ENCODE measurements at places on chromosomes 3 and 15. TPM values are rescaled to one million over a fixed set of nuclear protein-coding genes. Genes with fewer than 3 reads are reported as not detected.

GRCh38 chr3:185164428-185165217 lies 11.8 kb upstream of the C3orf70 start:
- H3K36me3 ChIP-seq = no peaks in the 10 kb centered on the region
- no peaks in the 10 kb centered on the region for H3K4me1 ChIP-seq
- H3K27ac ChIP-seq = no peak overlapping the region

DNA sequence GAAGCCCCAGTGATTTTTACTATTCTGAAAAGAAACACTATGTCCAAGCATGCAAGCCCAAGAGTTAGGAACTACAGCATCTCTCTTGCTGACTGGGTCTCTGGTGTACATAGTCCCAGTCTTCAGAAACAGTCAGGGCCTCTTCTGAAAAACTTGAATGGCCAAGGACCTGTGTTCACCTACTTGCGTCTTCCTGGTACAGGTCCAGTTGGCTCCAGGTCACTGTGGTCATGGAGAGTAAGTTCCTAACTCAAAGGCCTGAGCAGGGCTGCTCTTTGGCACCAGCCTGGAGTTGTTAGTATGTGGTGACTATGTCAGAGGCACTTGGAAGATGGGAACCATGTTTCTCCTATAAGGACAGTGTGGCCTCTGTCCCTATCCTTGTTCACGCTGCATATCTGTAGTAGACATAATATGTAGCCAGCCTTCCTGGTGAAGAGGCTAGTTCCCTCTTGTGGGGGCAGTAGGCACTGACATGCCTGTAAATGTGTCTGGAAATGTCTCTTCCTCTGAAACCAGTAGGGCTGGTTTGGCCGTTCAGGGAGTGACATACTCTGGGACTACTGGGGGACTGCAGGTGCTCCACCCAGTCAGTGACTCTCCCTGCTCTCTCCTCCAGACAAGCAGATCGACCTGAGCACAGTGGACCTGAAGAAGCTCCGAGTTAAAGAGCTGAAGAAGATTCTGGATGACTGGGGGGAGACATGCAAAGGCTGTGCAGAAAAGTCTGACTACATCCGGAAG lies 2.6 kb upstream of the RBM15B start:
- no peaks in the 10 kb centered on the region for H3K27me3 ChIP-seq
- peaks cover 32% of the 10 kb centered on the region for H3K36me3 ChIP-seq
- peaks cover 61% of the 10 kb centered on the region for H3K4me1 ChIP-seq
- no peak for DNase-seq
- no peak overlapping the region for H3K27ac ChIP-seq

DNA sequence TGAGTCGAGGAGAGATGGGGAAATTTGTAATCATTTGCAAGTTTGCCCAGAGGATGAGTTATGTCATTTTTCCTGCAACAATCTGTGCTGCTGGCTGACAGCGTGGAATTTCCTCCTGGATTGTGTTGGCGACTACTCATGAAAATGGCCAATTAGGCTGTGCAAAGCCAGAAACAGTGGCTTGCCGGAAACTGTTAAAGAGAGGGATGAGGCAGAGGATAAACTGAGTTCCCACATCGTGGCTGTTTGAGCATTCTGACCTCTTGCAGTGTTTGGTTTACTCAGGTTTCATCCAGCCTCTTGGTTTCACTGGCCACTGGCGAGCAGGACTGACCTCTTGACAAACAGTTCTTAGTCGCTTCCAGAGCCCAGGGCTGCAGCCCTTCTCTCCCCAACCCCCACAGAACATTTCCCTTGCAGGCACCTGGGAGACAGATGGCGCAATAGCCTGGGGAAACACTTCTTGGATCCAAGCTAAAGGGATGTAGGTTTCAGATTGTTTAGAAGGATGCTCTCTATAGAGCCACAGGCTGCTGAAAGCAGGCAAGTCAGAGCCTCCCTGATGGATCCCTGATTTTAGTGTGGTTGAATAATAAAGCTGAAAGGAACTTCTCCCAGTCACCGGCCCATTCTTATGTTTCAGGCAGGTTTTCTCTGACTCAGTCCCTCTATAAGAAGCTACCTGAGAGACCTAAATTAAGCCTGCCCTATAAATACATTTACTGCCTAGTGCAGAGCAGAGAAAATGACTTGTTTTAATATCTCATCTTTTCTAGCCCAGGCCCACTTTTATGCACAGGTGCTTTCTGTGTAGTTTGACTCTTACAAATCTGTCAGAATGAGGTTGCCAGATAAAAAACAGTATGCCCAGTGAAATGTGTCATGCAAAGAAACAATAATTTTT lies 92.8 kb upstream of the UBE2E1 start:
- H3K4me1 ChIP-seq = peaks cover 8% of the 10 kb centered on the region
- H3K27ac ChIP-seq = no peak overlapping the region
- H3K36me3 ChIP-seq = no peaks in the 10 kb centered on the region
- DNase-seq = no peak

- H3K4me3 ChIP-seq = peak overlapping the region; percentile 80
- DNase-seq = no peak
- peaks cover 23% of the 10 kb centered on the region for H3K4me1 ChIP-seq
- no peak overlapping the region for H3K27ac ChIP-seq
Measured at GRCh38 chr3:49674497-49674983, 389 bp downstream of the APEH start.

The CHRD gene
- 0.78 TPM for total RNA-seq

The DAZL gene
- total RNA-seq = not detected

DNA sequence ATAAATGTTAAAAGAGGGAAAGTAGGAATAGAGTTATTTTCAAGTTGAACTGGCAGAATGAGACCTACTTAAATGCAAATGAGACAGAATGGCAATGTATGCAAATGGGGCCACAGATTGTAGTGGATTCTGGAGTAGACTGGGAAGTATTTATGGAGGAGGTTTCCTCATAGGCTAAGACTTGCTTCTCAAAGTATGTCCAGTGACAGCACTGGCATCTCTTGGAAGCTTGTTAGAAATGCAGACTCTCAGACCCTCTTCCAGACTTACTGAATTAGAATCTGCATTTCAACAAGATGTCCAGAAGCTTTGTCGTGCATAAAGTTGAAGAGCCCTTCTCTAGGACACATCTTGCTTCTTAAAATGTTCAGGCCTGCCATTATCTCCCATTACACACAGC lies 67.8 kb upstream of the SNTN start:
- no peak overlapping the region for H3K27ac ChIP-seq
- no peak overlapping the region for H3K4me3 ChIP-seq
- H3K36me3 ChIP-seq = no peaks in the 10 kb centered on the region
- DNase-seq = no peak

DNA sequence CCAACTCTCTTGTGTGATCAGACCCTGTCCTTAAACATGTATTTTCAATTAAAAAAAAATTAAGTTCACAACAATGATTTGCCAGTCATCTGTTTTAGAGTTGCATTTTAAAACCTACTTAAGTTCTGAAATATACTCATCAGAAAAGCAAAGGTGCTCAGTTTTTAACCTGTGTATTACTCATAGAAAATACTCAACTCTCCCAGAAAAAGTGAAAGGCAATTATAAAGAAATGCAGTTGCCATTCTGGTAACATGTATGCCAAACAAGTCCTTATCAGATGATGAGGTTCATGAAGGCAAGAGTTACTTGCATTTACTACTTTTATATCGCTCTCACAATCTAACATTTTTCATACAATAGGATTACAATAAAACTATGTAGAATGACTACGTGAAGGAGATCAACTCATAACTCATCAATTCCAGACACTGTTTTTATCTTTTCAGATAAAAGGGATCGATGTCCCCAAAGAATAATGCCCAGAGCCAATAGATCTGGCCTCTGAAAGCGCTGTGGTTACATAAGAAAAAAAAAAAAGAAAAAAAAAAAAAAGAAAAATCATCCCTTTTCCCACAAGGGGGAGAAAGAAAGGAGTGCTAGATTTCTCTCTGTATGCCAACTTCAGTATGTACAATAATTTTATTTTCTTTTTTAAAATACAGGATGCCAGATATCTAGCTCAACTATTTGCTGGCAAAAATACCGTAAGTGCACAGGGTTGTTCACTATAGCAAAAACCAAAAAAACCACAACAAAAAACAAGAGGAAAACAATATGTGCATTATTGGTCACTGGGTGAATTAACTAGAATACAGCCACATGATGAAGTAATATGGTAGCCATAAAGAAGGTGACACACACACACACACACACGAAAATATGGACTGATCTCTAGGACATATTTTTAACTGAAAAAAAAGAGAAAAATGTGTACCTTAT lies 137.4 kb downstream of the NR1I2 start:
- H3K4me1 ChIP-seq = no peaks in the 10 kb centered on the region
- no peak for DNase-seq
- no peak overlapping the region for H3K27ac ChIP-seq
- no peak overlapping the region for H3K4me3 ChIP-seq

The LRRN1 gene
- 1.6 TPM for total RNA-seq

The AADAC gene
- total RNA-seq = not detected

DNA sequence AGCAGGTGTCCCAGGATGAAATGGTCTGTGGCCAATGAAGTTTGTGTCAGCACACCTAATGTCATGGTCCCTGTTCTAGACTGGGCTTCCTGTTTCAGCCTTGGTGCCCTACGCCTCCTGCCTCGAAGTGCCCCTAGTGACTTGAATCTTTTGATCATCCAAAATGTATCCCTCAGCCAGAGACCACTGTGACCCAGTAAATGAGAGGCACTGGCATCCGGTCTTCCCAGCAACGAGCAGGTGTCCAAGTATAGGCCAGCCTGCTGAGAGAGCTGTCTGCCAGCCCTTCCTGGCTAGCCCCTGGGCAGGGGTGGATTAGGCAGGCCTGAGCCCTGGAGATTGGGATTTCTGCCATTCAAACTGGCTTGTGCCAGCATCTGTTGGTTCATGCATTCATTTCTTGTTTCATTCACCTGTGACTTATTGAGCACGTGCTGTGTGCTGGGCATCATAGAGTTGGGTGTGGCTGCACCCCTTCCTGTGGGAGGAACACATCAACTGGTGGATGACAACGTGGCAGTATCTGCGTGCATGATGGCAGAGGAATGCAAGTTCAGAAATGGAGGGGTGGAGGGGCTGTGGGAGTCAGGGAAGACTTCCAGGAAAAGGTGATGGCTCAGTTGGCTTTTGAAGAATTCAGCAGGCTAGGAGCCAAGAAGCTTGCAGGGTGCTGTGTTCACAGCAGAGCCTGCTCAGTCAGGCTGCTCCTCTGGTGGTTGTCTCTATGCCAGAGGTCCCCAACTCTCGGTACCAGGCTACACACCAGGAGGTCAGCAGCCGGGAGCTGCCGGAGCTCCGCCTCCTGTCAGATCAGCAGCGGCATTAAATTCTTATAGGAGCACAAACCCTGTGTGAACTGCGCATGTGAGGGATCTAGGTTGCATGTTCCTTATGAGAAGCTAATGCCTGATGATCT lies 21.6 kb downstream of the ESYT3 start:
- no peaks in the 10 kb centered on the region for H3K4me1 ChIP-seq
- no peak overlapping the region for H3K27ac ChIP-seq
- no peak for DNase-seq
- no peaks in the 10 kb centered on the region for H3K36me3 ChIP-seq
- H3K27me3 ChIP-seq = no peaks in the 10 kb centered on the region

The LRRC3B gene
- not detected for total RNA-seq

The MKRN2OS gene
- total RNA-seq = not detected

DNA sequence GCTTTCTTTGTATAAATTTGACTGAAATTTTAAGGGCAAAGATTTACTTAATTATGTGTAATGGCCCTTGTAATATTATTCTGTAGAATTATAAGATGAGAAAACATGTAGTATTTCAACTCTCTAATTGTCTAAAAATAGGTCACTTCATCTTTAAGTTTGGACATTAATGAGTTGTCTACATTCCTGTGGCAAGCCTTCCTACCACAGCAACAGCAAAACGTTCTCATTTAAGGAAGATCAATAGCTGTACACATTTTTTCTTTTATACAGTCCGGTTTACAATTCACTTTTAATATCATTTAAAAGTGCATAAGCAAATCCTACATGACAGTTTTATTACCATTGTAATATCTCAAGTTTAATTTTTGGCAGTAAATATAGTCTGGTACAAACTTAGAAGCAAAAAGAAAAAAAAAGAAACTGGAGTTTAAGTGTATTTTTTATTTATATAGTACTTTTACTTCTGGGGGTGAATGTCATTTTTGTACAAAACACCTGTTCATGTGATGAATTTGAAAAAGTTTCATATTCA lies 501.8 kb downstream of the ZPLD1 start:
- no peak for DNase-seq
- H3K27me3 ChIP-seq = no peaks in the 10 kb centered on the region
- no peak overlapping the region for H3K4me3 ChIP-seq
- H3K4me1 ChIP-seq = no peaks in the 10 kb centered on the region
- no peaks in the 10 kb centered on the region for H3K36me3 ChIP-seq

GRCh38 chr3:37526511-37526910 lies 335.2 kb upstream of the CTDSPL start:
- no peaks in the 10 kb centered on the region for H3K27me3 ChIP-seq
- no peak overlapping the region for H3K4me3 ChIP-seq

DNA sequence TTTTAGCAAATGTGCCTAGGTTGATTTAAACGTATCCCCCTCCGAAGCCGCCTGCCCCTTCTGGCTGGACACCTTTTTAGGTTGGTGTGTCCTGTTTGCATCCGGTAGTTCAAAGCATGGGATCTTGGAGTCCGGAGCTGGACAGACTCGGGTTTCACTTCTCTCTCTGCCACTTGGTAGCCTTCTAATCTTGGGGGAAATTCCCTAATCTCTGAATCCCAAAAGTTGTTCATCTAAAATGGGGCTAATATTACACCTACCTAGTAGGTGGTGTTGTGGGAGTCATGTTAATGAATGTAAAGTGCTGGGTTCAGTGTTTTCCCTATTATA lies 760 bp downstream of the FANCI start:
- peak overlapping the region; percentile 67 for H3K4me3 ChIP-seq
- H3K4me1 ChIP-seq = peaks cover 13% of the 10 kb centered on the region
